ENCODE measurements at places on chromosomes 5 and 9. TPM values are rescaled to one million over a fixed set of nuclear protein-coding genes. Genes with fewer than 3 reads are reported as not detected.

PCDHGA1 gene
- 3.2 TPM for total RNA-seq

DND1 gene
- total RNA-seq: 0.74 TPM

WNT8A gene
- under 0.01 TPM for total RNA-seq

C6 gene
- not detected for total RNA-seq

SLC12A2 gene
- total RNA-seq: 56.5 TPM

ENTPD2 gene
- total RNA-seq: 0.25 TPM

HARS2 gene
- total RNA-seq: 25.1 TPM

SPACA9 gene
- total RNA-seq: 2.5 TPM

HAPLN1 gene
- 9.6 TPM for total RNA-seq

DAB2 gene
- total RNA-seq: 13.3 TPM

MARCHF3 gene
- total RNA-seq: 19.7 TPM

TLE4 gene
- total RNA-seq: 59.5 TPM

CDKN2B-AS1 gene
- 0.25 TPM for total RNA-seq

PCDHGA12 gene
- 7.9 TPM for total RNA-seq

LMX1B gene
- not detected for total RNA-seq

CA9 gene
- total RNA-seq: 0.98 TPM

PFN3 gene
- 0.74 TPM for total RNA-seq

SLC34A1 gene
- total RNA-seq: not detected

PCDHB11 gene
- 8.9 TPM for total RNA-seq

PAX5 gene
- under 0.01 TPM for total RNA-seq

RASA1 gene
- 56.3 TPM for total RNA-seq

CCL27 gene
- total RNA-seq: 0.25 TPM

MYOT gene
- total RNA-seq: not detected

SLC25A48 gene
- 1.2 TPM for total RNA-seq

PCDHB5 gene
- 7.6 TPM for total RNA-seq
